ENCODE measurements at places on chromosomes 6 and 20.

DNA sequence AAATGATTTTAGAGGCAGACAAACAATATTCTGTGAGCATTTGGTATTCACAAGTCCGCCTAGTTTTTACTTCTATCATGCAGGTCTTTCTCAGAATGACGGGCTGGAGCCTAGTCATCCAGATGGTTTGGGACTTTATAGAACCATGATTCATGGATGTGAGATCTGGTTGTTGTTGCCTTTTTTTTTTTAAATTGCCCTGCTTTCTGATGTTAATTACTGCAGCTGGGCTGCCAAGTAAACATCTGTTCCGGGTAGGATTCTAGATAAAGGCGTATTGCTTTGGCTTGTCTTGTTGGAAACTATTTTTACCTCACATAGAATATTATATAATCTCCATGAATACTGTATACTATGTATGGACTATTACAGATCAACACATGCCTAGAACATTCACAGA lies 58.1 kb downstream of the RNF217 start:
- DNase-seq = no peak

DNA sequence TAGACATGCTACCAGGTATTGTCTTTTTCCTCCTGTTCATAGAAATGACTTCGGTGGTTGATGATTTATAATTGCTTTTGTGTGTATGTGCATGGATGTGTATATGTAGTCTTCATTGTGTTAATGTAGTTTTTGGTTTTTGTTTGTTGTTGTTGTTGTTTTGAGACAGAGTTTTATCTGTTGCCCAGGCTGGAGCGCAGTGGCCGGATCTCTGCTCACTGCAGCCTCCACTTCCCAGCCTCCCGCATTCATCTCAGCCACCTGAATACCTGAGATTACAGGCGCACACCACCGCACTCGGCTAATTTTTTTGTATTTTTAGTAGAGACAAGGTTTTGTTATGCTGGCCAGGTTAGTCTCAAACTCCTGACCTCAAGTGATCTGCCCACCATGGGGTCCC lies 75.2 kb downstream of the HFE start:
- no peak for DNase-seq

- DNase-seq = no peak
These were observed 7.3 kb upstream of the YTHDF1 start for GRCh38 chr20:63223121-63223825.

GRCh38 chr20:16810216-16810615 lies 62.1 kb downstream of the OTOR start:
- DNase-seq = no peak

DNA sequence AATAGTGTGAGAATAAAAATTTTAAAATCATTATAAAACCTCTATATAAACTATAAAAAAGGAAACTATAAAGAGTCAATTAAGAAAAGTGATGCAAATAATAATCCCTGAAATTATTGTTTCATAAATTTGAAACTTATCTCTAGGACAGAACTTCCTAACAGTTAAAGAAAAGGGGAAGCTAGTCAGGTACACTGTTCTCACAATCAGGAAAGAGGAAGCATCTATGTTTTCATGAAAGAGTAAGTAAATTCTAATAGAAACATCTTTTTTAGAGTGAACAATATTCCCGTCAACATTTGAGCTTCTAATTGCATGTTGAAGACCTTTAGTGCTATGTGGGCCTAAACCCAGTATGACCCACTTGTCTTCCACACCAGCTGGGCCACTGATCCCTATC lies 1.2 kb upstream of the ADGRF1 start:
- peak; percentile 26 for DNase-seq

GRCh38 chr6:87645080-87645479 lies 55.1 kb downstream of the ORC3 start:
- no peak for DNase-seq

GRCh38 chr6:67433124-67433523 lies 1202.0 kb upstream of the ADGRB3 start:
- DNase-seq = no peak

DNA sequence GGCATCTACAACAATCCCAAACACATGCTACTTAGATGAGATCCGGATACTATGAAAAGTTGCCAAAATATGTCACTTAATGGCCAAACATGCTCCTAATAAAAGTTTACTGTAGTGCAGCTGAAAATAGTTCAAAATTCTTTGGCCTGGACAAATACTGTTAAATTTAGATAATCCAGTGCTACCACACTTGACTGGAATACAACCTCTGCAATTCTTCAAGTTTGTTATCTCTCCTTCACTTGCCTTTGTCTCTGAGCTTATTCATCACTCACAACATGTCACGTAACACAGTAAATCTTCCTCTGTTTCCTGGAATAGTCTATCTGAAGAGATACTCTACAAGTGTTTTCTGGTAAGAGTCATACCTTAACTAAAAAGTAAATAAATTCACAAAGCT lies 10.5 kb upstream of the PLN start:
- DNase-seq = no peak

- DNase-seq = no peak
These were observed 27.7 kb downstream of the ELOVL2 start for GRCh38 chr6:11016452-11016851.

GRCh38 chr6:133306931-133307330 lies 65.8 kb downstream of the EYA4 start:
- DNase-seq = no peak

GRCh38 chr6:160431226-160431625 lies 83.0 kb downstream of the SLC22A3 start:
- DNase-seq = peak; percentile 92

DNA sequence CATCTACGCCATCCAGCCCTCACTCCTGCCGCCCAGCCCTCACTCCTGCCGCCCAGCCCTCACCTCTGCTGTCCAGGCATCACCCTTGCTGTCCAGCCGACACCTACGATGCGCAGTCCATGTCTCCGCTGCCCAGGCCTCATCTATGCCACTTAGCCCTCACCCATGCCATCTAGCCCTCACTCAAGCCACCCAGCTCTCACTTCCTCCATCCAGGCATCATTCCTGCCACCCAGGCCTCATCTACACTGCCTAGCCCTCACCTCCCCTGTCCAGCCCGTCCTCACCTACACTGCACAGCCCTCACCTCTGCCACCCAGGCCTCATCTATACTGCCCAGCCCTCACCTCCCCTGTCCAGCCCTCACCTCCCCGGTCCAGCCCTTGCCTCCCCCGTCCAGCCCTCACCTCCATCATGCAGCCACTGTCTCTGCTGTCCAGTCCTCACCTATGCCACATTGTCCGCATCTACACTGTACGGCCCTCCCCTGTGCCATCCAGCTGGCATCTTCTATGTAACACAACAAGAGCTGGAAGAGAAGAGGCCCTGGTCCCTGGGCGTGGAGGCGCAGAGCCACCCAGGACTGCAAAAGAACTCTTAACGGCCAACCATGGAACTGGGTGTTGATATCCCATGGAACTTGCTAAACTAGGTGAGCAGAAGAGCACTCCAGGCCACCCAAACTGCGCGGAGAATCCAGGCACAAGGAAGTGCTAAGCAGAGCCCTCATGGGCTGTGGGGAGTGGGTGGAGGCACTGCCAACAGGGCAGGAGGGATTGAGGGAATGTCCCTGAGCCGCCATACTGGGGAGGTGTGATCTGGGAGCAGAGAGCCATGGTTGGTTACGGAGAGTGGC lies 31.0 kb downstream of the RNASET2 start:
- no peak for DNase-seq

DNA sequence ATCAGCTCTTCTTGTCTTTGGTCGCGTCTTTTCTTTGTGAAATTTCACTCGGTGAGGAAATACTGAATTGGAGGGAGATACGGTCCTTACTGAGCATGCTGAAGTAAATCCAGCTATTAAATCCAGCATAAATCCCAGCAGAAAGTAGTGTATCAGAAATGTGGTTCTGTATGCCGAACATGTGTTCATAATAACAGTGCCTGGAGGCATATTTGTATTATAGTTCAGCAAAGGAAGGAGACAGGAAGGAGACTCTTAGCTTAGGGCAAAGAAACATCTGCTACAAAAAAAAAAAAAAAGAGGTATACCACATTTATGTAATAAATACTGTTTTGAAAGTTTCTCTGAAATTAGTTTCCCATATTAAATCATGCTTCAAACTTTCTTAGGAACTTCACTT lies 211.8 kb downstream of the PLCB4 start:
- no peak for DNase-seq

GRCh38 chr6:35919827-35920751 lies 809 bp downstream of the SRPK1 start:
- peak; percentile 89 for DNase-seq

- no peak for DNase-seq
These were observed 79.8 kb downstream of the VEGFA start for GRCh38 chr6:43849844-43850243.

DNA sequence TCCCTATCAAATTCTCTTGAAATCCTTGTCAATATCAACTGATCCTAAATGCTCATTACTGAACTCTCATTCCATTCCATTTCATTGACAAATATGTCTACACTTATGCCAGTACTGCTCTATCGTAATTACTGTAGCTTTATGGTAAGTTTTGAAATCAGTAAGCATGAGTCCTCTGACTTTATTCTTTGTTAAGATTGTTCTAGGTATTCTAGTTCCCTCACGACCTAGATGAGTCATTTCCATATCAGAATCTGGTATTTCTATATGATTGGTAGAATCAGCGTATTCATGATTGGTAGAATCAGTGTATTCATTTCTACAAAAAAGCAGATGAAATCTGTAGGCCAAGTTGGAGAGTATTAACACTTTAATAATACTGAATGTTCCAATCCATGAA lies 318.6 kb upstream of the RUNX2 start:
- no peak for DNase-seq

DNA sequence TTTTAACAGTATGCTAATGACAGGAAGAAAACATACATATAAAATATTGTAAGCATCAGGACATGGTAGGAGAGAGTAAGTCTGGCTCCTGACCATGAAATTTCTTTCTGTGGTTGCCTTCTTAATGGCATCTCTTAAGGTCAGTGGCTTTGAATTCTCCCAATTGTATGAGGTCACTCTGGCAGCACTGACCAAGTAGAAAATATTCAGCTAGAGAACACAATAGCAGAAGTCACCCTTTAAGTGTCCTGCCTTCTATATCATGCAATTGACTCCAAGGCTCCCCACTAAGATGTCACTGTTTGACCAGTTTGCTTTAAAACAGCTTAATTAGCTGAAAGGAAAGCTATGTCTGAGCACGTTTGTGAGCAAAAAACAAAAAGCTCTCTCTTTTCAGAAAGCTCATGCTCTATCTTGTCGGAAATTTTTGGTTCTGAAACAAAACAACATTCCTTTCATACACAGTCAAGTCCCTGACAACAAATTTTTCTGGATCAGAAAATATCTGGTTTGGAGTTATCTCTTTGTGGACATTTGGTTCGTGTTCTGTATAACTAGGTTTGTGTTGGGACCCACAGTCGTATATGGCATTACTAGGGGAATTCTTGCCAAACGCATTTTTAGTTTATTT lies 120.9 kb upstream of the IFNGR1 start:
- DNase-seq = no peak

DNA sequence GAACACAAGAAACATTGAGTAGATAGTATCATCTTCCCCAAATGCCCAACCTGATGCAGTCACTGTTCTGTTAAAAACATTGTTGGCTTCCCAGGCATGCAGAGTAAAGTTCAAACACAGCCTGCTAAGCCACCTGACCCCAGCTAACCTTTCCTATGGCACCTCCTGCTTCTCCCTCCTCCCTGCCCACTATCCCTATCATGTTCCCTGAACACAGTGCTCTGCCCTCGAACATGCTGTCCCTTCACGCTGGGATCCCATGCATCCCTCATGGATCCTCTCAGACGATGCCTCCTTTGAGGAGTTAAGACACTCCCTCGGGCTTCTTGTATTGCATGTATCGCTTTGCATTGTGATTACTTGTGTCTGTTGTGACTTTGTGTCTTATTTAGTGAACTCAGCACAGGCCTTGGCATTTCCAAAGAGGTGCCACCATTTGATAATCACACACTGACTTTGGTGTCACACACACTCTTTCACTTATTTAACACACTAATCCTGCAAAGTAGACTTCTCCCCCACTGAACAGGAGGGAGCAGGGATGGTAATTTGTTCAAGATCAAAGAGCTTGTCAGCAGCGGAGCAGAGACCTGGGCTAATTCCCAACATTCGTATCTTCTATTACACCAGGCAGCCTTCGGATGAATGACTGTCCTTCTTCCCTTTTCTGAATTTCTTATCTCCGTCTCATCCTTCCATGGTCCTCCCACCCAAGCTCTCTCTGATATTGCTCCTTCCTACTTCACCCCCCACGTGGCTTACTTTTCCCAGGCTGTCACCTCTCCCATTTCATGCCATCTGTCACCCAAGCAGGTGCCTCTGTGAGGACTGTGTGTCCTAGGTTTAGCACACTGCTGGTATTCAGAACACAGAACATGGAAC lies 28.3 kb upstream of the SMIM29 start:
- no peak for DNase-seq

Measured in esophagus muscularis mucosa (tissue), 4 donors.